ENCODE measurements at places on chromosomes 3 and 15.
A peak's percentile ranks its signal among the peaks of the same experiment; 100 is the strongest.

DNA sequence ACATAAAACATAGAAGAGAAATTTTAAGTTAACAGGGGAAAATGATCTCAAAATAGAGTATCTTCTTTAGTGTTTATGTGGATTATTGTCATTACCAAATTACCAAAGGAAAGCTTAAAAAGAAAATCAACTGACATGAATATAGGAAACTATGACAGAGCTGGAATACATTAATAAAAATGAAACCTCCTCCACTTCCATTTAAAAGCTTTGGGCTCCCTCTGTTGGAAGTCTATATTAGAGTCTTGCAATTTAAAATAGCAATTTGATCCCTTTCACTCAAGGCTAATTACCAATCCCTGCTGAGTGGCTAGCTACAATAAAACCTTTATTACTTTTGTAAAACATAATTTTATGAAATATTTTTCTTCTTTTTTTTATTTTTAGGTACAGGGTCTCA lies 61.4 kb upstream of the IMPG2 start:
- peak; percentile 62 for DNase-seq

DNA sequence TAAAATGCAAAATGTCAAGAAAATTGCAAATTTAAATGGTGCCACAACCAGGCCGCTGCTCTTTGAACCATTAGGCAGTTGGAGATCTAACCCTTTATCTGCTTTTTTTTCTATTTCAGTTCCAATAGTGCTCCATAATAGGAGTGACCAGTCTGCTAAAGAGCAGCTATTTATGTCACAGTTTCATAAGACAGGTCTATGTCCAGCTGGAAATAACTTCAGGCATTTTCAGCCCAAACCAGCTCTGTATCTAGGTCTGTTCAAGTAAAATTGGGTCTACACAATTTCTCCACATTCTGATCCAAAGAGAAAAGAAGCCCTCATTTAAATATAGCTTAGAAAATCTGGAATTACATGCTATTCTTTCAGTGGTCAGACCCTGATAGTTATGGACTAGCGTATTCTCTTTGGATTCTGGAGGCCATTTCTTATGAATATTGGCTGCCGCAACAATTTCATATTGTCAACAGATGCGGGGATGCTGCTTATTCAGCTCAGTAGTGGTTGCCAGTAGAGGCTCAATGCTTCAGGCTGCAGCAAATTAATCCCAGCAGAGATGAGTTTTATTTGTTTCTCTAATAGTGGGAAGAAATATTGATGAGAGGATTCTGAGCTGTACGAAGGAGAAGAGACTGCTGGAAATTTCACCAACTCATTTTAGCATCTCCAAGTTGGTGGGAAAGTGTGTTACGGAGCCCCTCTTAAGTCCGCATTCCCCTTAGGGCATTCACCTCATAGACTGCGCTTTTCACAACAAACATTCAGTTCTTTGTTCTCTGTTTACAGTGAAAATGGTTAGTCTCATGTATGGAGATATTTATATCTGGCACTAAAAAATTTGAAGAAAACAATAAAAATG lies 887.0 kb downstream of the ROBO1 start:
- DNase-seq, result no peak

- no peak for DNase-seq
These were observed 42.0 kb downstream of the SCAPER start for GRCh38 chr15:76863123-76863522.

DNA sequence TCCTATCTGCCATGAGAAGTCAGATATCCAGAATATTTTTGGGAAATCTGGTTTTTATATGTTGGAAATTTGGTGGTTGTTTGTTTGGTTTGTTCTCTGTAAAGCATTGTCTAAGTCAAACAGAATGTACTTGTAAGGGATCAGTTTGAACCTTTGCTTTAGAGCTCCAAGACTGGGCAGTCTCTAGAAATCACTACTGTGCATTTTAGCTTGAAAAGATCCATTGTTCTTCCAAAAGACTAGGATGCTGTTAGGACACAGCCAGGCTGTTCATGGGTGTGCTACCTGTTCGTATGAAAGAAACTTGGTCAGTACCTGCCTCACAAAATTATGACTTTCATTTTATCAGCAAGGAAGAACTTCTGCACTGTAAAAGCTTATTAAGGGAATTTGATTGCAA lies 182.6 kb downstream of the WDR72 start:
- no peak for DNase-seq

DNA sequence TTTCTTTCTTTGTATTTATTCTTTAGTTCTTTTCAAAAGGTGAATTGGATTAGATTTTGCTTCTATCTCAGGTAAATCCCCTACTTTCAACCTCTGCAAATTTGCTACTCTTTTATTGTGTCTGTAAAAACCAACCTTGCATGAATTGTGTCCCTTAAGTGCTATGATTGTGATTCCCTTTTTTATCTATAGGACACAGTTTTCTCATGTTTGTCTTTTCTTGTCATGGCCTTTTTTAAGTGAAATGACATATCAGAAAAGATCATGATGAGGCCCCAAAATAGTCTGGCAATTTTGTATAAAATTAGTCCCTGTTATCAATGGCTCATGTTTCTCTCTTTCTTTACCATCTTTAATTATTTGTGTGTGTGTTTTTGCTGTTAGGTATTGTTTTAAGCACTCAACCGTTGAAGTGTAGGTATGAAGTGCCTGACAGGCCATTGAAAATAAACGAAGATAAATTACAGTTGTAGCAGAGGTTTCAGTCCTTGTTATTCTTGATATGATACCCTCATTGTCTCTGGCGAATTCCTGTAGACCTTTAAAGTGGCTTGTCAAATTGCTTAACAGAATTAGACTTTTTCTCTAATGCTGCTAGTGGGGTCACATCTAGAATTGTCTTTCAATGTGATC lies 184.3 kb downstream of the UBE2E2 start:
- DNase-seq, result no peak

DNA sequence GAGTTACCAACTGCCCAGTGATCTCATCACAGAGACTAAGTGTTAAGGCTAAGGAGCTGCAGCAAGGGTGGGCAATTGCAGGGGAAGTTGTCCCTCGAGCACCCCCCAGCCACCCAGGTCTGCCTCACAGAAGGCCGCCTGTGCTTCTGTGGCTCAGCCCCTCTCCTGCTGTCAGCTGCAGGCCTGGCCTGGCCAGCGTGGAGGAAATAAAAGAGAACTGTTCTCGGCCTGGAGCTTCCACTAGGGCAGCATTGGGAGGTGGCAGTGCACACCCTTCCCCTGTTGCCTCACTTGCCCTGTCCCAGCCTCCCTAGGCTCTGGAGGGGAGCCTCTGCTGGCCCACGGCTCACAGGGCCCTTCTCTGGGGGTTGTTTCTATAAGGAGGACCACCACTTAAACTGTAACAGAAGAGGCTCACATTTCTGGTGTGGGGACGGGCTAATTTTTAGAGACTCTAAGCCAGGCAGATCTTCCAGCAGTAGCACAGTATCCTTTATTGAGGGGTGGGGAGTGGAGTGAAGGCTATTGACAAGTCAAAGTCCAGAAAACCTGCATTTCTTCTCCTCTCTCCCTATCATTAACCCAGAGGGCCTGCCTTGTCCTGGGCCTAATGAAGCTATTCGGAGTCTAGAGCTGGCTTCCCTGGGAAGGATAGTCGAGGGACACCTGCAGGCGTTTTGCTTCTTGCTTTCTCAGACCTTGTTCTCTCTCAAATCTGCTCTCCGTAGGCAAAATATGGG lies 75.6 kb upstream of the ADPGK start:
- DNase-seq, result no peak

GRCh38 chr3:50759015-50759414 lies 84.3 kb downstream of the DOCK3 start:
- DNase-seq, result no peak

GRCh38 chr3:155110996-155111901 lies 31.1 kb downstream of the MME start:
- peak; percentile 89 for DNase-seq

- peak; percentile 7 for DNase-seq
These were observed 143.5 kb downstream of the GADL1 start for GRCh38 chr3:30750967-30751366.

DNA sequence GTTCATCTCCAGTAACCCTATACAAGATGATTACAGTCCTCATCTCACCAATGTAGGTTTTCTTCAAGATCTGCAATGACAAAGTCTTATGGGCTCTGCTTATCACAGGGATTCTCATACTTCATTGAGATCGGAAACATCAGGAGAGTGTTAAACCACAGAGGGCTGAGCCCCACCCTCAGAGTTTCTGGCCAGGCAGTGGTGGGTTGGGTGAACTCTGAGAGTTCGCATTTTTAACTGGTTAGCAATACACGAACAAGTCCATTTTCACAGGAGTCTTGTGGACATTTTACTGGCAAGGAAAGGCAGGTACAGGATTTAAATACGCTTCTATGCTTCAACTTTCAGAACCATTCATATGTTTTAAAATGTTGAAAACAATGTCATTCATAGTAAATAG lies 366.7 kb upstream of the ROBO2 start:
- no peak for DNase-seq

DNA sequence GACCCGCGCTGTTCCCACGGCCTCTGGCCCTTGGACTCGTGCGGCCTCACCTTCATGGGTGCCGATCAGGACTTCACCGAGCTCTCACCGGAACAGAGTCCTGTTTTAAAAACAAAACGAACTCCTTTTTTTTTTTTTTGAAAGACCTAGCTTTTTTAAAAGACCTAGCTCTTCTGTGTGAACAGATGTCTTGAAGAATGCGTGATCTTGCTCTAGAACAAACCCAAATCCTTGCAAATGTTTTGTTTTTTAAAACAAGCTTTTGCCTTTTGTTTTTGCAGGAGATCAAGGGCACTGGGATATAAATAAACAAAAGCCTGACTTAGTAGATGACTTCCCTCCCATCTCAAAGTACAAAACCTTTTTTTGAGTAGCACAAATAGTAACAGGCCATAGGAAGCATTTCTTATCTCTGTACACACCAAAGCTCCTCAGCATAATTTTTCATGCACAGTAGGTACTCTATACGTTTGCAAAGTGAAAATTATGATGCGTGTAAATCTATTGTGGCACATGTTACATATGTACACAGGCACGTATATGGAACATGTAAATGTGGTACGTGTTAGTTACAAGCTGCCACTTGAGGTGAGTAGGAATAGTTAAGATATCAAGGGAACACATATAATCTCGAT lies 1.1 kb upstream of the MSL2 start:
- DNase-seq, result peak; percentile 73

DNA sequence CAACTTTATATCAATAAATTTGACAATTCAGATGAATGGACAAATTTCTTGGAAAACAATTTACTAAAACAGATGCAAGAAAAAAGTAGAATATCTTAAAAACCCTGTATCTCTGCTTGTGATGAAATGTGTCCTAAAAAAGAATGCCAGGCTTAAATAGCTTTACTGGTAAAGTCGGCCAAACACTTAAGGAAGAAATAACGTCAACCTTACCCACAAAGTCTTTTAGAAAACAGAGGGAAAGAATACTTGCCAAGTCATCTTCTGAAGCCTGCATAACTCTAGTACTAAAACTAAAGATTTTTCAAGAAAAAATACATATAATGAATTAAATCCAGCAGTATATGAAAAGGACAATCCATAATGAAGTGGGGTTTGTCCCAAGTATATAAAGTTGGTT lies 111.1 kb downstream of the RASA2 start:
- DNase-seq, result no peak

DNA sequence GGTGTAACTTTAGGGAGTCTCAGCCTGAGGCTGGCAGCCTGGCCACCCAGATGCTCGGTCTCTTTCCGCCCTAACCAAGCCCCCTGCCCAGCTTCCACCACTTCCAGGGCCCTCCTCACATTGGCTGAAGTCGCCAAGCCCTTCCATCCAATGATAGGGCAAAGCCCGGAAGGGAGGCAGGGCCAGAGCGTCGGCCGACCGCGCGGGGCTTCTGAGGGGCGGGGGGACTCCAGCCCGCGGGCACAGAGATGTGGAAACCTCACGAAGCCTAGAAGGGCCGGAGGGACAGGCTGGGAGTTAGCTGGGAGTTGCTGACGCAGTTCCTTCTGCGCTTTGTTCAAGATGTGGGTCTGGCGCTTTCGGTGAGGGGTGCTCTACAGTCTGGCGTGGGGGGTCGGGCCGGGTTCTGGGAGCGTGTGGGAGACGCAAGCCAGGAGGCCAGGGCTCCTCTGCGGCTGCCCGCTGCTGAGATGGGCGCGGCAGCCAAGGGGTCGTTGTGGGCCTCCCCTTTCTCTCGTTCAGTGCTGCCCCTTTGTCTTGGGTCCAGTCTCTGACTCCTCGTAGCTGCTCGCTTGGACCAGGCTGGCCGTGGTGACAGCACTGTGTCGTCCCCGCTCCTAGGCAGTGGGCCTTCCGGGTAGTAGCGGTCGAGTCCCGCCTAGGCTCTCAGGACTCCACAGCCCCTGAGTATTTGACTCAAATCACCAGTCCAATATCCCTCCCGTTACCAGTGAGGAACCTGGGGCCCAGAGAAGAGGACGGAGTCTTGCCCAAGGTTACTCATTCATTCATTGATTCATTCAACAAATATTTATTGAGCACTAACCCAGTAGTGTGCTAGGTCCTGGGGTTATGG lies at the start of gene ZNF660:
ZNF660 (plus strand) TSS at position 319 of the 856 bp plus-strand sequence. CDS start 9,230 bp downstream, outside the sequence.
- peak; percentile 36 for DNase-seq

- DNase-seq, result peak; percentile 85
These were observed at the start of gene KCTD6 for GRCh38 chr3:58491506-58492402. Gene KCTD6 (plus strand): TSS chr3:58492096. CDS start chr3:58498756, 6,660 bp downstream.

DNA sequence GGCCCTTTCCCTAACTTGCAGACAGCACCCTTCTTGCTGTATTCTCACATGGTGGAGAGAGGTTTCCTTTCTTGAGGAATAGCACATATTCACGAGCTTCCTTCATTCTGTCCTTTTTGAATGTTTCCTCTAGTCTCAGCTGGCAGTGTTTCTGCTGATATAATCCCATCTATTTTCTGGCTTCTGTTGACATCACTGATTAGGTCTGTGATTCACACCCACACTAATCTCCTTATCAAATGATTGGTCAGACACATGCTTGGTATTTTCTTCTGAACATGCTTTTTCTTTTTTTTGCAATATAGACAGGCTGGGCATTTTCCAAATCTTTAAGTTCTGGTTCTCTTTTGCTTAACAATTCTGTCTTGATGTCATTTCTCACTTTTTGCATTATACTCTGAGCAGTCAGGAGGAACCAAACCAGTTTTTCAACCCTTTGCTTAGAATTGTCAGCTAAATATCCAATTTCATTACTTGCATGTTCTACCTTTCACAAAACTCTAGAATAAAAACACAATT lies 65.4 kb downstream of the OXSM start:
- no peak for DNase-seq

DNA sequence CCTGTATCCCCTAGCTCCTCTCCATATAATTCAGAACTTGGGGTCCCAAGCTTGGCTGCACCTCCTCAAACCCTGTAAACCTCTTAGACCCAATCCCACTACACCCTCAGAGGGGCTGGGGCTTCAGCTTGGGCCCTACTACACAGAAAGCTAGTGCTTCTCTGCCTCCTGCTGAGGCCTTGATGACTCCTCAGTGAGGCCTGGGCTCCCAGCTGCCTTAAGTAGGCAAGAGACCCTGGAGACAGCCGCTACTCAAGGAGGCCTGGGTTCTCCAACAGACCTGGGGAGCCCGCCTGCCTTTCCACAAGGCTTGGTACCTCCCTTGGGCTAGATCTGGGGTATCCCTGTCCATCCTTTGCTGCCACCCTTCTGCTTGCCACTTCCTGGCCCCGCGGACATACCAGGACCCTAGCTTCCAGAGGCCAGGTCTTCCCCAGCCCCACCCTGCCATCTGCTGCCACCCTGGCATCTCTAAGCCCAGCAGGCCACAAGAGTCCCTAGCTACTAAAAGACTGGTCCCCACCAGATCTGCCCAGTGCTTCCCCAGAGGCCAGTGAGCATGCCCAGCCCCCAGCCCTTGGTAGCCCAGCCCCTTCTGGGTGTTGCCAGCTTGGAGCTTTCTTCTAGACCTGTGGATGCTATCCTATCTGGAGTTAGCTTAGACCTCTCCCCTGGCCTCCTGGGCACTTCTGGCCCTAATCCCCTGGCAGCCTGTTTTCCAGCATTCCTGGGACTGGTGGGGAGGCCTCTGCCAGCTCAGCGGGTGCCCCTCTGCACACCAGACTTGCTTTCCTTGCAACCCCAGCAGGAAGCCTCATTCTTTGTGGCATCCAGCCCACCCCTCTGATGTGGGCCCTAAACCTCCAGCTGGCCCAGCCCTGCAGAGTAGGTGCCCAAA lies 13.7 kb downstream of the C15orf39 start:
- no peak for DNase-seq

Data from NAMALWA (cell line).